ENCODE measurements at places on chromosomes 4 and X. TPM values are rescaled to one million over a fixed set of nuclear protein-coding genes. Genes with fewer than 3 reads are reported as not detected.

Gene UGT2A3
- total RNA-seq = not detected

Gene POLR2B
- total RNA-seq = 102 TPM

DNA sequence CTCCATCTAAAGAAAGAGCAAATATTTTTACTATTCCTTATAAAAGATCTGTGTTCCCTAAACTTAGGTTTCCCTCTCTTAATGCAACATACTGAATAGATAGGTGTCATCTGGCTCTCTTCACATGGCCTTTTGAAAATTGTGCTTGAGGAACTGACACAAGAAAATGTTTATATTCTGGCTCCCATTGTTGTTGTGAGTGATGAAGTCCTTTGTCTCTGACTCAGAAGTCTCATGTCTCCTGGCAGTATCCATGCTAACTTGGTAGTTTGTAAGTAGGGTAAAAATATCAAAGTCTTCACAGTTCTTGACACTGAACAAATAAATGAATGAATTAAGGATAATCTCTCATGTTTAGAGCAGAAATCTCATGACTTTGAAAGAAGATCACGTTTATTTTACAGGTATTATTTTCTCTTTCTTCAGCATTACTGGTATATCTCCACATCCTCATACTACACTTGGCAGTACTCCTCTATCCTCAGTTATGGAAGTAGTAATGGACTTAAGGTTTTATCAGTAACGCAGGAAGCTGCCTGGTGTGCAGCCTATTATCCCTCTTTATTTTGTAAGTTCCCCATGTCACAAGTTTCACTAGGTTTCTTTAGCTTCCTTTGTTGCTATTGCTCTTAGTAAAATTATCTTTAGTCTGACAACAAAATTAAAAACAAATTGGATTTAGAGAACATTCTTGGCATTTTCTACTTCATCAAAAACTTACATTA lies 14.2 kb upstream of the PABPC4L start:
- no peak for DNase-seq

GRCh38 chrX:12610079-12610478 lies 181.1 kb upstream of the PRPS2 start:
- DNase-seq = peak; percentile 62

DNA sequence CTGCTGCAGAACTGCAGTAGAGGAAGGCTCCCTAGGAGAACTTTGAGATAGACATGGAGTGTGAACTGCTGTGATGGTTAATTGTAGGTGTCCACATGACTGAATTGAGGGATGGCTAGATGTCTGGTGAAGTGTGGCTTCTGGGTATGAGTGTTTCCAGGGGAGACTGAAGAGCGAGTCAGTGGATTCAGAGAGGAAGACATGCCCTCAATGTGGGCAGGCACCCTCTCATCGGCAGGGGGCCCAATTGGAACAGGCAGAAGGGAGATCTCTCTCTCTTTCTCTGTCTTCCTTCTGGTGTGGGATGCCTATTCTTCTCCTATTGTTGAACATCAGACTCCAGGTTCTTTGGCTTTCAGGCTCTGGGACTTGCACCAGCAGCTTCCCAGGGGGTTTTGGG lies 304.7 kb upstream of the GATB start:
- no peak for DNase-seq

- no peak for DNase-seq
Observed at GRCh38 chr4:179399054-179399782, 1957.0 kb upstream of the AGA start.

Gene CENPE
- total RNA-seq = 13.0 TPM

DNA sequence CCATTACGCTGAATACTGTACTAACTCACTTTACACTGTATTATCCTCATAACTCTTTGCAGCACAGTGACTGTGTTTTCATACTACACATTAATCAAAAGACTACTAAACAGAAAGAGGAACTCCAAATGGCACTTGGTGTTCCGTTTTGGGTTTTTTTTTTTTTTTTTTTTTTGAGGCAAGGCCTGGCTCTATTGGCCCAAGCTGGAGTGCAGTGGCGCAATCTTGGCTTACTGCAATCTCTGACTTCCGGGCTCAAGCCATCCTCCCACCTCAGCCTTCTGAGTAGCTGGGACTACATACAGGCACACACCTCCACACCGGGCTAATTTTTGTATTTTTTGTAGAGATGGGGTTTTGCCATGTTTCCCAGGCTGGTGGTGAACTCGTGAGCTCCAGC lies 10.7 kb downstream of the KLHL8 start:
- no peak for DNase-seq

GRCh38 chrX:39730662-39731329 lies 367.0 kb downstream of the BCOR start:
- peak; percentile 94 for DNase-seq

Gene TDO2
- total RNA-seq = 1.4 TPM

Gene SOD3
- 2.1 TPM for total RNA-seq

Gene HTN1
- total RNA-seq = not detected

DNA sequence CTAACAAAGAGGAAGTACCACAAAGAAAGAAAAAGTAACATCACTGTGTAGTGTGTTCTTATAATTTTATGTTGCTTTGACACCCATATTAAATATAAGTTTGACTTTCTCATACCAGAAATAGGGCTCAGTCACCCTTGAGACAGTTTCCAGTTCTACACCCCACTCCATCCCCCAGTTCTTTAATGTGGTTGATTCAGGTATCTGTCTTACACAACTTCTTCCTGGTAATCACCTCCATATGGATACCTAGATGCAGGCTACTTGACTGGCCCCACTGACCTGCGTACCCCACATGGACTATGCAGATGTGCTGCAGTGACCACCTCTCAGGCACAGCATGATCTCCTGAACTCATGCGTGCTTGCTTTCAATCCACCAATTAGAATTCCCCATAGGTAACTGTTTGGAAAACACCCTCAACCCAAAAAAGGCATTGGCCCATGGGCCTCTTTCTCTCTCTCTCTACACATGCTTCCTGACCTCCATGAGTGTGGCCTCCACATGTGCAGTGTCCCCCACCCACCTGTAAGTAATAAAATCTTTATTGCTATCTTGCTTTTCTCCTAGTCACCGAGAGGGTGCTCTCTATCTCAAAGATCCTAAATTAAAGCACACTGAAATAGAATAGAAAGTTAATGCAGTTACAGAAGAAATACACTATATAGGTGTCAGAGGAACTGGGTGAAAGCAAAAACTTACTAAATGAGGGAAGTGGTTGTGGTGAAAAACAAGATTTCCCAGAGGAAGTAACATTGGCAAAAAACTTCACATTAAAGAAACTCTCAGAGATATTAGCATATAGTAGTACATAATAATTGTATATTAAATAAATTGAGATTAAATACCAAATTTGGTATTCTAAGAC lies 98.4 kb downstream of the ZAR1 start:
- DNase-seq = no peak

Gene PAK3
- 1.4 TPM for total RNA-seq

Gene CXCL5
- total RNA-seq = not detected

GRCh38 chr4:173345648-173346047 lies 11.5 kb upstream of the HMGB2 start:
- no peak for DNase-seq

GRCh38 chr4:105060628-105061027 lies 86.0 kb upstream of the TET2 start:
- no peak for DNase-seq

DNA sequence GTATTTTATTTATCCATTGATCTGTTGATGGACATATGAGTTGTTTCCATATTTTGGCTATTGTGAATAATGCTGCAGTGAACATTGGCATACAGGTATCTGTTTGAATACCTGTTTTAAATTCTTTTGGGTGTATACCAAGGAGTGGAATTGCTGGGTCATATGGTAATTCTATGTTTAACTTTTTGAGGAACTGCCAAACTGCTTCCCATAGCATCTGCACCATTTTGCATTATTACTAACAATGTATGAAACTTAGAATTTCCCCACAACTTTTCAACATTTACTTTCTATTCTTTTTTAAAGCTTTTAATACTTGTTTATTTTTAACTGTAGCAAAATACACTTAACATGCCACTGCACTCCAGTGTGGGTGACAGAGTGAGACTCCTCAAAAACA lies 57.0 kb upstream of the MSN start:
- DNase-seq = no peak

Gene STK32B
- total RNA-seq = 2.7 TPM

- no peak for DNase-seq
Observed at GRCh38 chrX:139538907-139539790, 8.6 kb downstream of the F9 start.

- DNase-seq = peak; percentile 81
Observed at GRCh38 chrX:44431194-44431593, 87.7 kb upstream of the EFHC2 start.

Gene SPATA4
- 0.72 TPM for total RNA-seq

Gene CXXC4
- total RNA-seq = not detected

Gene USP51
- 4.3 TPM for total RNA-seq

Gene MGARP
- 4.4 TPM for total RNA-seq

DNA sequence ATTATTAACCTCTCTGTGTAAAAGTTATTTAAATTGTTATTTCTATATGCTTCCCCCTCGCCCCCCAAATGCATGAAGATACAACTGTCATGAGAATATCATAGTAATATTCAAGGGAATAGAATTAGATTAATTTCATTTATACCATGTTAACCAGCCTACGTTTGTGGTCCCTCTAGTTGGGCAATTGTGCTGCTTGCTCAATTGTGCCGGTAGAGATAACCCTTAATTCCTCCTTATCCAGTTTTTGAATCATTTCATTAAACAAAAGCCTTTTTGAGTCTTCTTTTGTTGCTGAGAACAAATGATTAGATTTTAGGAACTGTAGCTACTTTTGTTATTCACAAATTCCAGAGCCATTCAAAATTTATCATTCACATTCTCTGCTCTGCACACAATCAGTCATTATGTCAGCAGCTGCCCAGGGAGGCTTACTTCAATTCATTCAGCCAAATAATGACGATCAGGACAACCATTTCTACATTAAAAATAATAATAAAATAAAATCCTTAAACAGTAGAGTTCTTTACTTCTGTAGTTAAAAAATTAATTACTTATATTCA lies 98.1 kb downstream of the ADGRL3 start:
- no peak for DNase-seq

Gene ZIC3
- total RNA-seq = not detected

GRCh38 chr4:183326853-183327252 lies 4.6 kb upstream of the CLDN24 start:
- DNase-seq = no peak

Gene TLR2
- total RNA-seq = 0.36 TPM

DNA sequence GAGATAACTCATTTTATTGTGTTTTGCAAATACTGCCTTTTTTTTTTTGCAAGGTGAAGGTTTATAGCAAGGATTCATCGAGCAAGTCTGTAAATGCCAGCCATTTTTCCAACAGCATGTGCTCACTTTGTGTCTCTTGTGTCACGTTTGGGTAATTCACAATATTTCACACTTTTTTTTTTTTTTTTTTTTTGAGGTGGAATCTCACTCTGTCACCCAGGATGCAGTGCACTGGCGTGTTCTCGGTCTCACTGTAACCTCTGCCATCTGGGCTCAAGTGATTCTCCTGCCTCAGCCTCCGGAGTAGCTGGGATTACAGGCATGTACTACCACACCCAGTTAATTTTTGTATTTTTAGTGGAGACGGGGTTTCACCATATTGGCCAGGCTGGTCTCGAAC lies 1.9 kb downstream of the RNF4 start:
- no peak for DNase-seq

GRCh38 chrX:41750716-41751115 lies 26.7 kb downstream of the GPR82 start:
- DNase-seq = no peak

DNA sequence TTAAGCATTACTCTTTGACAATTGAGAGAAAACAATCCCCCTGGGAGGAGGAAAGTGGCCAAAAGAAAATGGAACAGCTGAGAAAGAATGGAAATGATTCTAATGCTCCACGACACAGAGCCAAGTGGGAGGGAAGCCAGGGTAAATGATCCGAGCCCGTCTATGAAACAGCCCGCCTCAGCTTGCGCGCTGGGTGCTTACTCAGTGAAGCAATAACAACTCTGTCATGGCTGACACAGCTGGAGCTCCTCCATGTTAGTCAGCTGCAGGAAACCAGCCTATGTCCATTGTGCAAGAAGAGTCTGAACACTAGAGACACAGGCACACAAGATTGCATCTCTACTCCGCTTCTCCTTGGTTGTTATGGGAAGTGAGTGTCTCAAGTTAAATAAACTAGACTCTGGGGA lies 19.3 kb downstream of the NOA1 start:
- peak; percentile 94 for DNase-seq

- DNase-seq = no peak
Observed at GRCh38 chr4:76694056-76694455, 203.9 kb downstream of the SOWAHB start.

- no peak for DNase-seq
Observed at GRCh38 chr4:129246910-129247461, 151.0 kb downstream of the C4orf33 start.

- no peak for DNase-seq
Observed at GRCh38 chrX:74117962-74118902, 185.7 kb upstream of the ZCCHC13 start.

DNA sequence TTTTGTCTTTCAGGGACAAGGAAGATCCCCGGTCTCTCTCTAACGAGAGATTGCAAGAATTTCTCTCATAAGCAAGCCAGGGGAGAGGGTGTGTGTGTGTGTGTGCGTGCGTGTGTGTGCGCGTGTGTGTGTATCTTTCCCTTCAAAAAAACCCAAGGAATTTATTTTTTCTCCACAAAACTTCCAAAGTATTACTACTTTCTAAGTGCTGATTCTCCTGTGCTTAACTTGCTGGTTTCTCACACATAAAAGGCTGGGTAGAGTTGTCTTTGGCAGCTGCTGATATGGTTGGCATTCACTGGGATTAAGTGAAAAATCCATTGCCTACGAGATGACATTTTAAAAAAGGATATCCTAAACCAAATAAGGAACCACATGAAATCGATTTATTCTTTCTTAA lies 435.7 kb downstream of the RAPGEF2 start:
- no peak for DNase-seq

DNA sequence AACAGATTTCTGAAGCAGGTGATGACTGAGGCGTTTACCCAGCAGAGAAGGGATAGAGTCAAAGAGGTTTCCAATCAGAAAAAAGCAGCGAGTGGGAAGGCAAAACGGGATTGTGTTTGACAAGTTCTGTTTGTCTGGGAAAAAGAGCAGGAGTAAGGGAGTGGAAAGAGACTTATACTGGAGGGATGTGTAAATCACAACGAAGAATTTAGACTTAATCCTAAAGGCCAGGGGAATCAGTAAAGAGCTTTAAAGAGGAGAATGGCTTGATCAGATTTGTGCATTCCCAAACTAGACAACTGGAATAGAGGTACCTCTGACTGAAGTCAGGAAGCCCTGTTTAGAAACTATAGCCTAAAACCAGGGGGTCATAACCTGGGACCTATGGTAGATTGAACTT lies 31.5 kb upstream of the LRBA start:
- DNase-seq = no peak

DNA sequence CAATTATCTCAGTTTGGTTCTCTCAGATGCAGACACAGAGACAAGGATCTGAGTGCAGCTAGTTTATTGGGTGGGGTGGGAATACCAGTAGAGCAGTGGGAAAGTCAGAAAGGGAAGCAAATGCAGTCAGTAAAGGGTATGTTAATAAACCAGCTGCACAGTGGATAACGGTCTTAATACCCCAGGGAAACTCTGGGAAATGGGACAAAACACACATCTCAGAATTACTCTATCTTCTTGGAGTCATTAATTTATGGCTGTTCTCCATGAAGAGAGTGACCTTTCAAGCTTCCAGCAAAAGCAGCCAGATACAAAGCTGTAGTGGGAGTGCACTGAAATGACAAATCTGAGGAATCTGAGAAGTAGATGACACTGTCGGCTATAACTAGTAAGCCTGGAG lies 73.3 kb upstream of the NALF2 start:
- DNase-seq = no peak

Gene NLGN4X
- 11.5 TPM for total RNA-seq

All from osteoblast (primary cell).